ENCODE measurements at places on chromosomes 11 and 22.

DNA sequence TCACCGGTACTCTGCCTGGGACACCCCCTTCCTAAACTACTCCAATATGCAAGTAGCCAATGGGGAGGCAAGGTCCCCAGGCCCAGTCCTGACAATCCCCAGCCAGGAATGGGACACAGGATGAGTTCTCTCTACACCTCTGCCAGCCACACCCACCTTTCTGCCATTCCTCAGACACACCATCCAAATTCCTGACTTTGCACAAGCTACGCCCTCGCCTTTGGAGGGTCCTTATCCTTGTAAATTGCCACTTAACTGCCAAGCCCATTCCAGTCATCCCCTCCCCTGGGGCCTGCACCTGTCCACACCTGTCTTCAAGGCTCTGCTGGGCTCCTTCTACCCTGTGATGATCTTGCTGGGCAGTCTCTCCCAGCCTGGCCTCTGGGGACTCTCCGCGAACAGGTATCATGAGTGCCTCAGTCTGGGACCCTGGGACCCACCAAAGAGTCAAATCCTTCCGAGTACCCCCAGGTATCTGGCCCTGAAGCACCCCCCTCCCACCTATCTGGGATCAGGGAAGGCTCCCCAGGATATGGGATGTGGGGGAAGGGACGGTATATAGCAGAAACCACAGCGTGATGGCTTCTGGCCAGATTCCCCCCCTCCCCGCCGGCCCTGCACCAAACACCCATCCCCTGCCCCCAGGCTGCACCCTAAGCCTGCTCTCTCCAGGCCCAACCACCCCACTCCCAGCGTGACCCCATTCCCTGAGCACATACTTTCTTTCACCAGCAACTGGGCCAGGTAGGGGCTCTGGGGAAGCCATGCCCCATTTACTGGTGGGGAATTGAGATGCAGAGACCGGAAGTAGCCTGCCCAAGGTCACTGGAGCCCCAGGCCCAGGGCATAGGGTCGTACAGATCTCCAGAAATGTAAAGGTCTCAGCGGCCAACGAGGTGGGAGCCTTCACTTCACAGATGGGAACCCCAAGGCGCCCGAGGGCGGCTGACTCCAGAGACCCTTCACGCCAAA lies 806 bp downstream of the ARAP1 start:
- DNase-seq, result no peak

DNA sequence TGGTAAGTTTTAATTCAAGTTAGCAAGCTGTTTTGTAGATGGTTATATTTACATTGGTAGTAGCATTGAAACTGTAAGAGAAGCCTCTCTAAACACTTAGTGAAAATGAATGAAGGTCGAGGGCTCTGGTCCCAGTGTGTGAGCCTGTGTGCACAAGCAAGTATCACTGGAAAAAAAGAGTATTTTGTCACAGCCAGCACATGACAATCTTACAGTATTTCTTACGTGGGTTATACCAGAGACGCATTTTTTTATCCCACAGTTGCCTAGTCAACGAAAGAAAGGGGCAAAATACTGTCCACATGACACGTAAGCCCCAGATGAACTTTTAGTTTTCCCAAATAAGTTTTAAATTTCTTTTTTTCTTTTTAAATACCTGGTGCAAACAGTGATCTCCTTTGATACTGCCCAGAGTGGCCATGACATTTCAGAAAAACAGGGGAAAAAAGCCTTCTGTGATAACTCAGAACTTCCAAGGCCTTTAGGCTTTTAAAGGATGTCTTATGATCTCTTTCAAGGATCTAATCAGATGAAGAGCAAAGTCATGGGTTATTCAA lies 23.5 kb downstream of the RAB38 start:
- no peak for DNase-seq

DNA sequence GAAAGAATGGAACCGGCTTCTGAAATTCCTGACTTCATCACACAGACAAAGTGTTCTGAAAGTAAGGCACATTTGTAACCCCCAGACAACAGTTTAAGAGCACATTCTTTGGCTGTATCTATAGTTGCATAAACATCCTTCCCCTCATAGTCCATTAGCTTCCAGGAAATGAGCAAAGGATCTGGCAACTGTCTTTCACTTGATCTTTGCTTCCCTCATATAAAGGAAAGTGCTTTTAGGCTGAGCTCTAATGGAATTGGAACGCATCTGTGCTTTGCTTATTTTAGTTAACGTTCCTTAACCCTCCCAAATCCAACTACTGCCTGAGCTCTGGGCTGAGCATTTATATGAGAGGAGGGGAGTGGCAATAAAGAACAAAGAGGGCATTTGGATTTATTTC lies 76.9 kb upstream of the API5 start:
- DNase-seq, result no peak

GRCh38 chr11:1130276-1131032 lies 27.3 kb upstream of the MUC5AC start:
- DNase-seq, result no peak

DNA sequence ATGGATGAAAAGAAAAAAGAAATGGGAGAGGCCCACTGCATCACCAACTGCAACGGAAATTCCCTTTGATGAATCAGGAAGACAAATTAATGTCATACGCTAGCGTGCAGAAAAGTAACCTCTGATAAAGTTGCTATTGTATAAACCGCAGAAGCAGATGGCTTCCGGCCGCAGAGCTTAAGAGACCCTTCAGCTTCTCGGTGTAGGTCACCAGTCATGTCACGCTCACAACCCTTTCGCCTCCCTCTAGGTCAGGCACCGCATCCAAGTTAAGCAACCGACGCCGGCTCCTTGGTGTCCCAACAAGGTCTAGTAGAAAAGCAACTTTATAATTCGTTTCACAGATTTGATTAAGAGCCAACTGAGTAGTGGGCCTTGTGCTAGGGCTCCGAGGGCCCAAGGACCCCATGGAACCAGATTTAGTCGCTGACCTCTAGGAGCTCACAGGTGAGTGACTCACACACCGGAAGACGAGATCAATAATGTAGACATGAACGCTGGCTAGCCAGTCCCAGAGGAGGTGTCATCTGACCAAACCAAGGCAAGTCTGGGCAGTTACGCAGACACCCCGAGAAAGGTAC lies 1.2 kb upstream of the ZFP91 start:
- peak; percentile 57 for DNase-seq

GRCh38 chr11:22471385-22471784 lies 133.2 kb downstream of the SLC17A6 start:
- DNase-seq, result no peak

DNA sequence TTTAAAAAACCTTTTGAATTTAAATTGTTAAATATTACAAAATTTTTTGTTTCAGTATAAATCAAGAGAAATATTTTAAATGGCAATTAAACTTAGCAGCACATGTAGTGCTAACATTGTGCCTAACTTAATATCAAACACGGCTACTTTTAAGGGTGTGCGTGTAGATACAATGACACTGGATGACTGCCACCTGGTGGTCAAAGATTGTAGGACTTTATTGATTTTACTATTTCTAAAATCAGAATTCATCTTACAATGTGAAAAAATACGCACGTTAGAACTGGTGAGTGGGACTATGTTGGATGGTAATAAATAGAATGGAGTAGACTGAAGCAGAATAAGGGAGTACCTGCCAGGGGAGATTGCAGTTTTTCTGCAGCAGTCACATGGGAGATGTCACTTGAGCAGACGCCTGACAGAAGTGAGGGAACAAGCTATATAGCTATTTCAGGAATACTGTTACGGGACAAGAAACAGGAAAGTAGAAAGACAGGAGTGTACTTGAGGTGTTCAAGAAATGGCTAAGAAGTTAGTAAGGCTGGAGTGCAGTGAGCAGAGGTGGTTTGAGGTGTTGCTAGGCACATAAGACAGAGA lies 52.9 kb downstream of the UVRAG start:
- peak; percentile 11 for DNase-seq

DNA sequence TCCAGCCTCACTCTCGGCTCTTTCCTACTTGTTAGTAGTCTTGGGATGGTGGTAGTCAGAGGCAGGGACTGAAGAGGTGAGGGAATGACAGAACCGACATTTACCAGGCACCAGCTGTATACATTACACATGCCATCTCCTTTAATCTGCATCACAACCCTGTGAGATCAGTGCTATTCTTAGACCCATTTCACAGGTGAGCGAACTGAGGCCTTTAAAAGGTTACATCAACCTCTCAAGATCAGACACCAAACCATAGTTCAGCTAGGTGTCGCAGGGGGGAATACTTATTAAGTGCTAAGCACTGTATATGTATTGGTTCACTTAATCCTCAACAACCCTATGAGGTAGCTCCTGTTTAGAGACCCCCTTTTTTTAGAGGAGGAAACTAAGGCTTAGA lies 5.6 kb downstream of the PLA2G3 start:
- DNase-seq, result no peak

GRCh38 chr22:24989541-24989951 lies 37.0 kb downstream of the KIAA1671 start:
- no peak for DNase-seq

DNA sequence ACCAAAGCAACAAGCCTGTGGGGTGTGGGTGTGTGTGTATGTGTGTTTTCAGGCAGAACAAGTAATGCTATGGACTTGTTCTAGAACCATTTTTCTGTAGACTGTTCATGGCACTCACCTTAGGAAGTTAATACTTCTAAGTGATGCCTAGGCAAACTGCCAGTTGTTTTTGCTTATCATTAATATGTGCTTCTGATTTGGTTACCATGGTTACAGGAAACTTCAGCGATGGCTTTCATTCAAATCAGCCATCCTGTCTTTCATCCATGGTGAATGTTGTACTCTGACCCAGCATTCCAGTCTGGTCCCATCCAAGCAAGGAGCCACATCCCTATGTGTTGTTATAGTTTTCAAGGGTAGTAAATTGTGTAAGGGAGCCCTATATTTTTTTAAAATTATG lies 49.8 kb upstream of the ARHGAP20 start:
- no peak for DNase-seq

DNA sequence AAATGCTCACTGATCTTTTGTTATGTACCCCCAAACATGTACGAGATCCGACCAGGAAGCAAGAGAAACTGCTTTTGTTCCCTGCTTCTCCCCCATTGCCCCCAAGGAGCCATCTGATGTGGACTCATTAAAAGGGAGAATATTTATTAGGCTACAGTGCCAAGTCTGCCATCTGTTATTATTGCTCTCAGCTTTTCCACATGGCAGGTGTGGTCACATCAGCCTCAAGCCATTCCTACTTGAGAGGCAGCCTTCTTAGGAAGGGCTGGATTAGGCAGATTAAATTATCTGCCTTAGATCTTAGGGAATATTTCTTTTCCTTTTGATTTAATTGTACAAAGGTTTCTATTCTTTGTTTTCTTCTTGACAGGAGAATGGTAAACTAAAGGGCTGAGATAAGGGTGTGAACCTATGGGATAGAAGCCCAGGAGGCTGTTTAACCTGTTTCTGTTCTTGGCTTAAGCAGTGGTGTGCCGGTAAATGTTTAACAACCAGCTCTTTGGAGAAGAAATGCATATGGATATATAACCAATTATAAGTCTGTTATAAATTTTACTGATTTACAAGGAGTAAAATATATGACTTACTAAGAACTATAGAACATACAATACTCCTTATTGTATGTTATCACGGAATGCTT lies 88.8 kb downstream of the PDHX start:
- DNase-seq, result no peak

GRCh38 chr11:130397780-130398179 lies 30.6 kb downstream of the ADAMTS8 start:
- DNase-seq, result no peak

DNA sequence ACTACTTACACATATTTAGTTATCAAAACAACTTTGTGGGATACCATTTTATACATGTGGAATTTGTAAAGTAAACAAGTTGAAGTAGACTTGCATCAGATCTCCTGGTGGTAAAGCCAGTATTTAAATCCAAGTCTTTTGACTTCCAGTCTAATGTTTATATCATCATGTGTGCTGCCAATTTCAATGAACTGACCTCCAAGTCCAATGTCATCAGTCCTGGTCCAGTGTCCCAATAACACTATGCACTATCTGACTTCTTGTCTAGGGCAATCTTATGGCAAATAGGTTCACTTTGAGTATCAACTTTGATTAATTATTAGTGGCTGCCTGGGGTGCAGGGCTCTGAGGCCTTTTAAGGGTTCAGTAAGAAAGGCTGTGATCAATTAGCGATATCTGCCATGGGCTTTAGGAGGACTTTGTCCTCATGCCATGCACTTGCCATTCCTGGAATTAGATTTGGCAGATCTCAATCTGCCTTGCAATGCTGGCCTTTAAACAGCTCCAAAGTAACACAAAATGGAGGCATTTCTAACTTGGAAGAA lies 9.6 kb upstream of the PTS start:
- DNase-seq, result no peak

GRCh38 chr11:64880240-64881001 lies 2.0 kb upstream of the EHD1 start:
- no peak for DNase-seq

Data from activated CD8-positive, alpha-beta memory T cell treated with anti-CD3 and anti-CD28 coated beads for 1 hour (primary cell).